AG04450 (cell line): ENCODE measurements at places on chromosomes 1 and 21.

DNA sequence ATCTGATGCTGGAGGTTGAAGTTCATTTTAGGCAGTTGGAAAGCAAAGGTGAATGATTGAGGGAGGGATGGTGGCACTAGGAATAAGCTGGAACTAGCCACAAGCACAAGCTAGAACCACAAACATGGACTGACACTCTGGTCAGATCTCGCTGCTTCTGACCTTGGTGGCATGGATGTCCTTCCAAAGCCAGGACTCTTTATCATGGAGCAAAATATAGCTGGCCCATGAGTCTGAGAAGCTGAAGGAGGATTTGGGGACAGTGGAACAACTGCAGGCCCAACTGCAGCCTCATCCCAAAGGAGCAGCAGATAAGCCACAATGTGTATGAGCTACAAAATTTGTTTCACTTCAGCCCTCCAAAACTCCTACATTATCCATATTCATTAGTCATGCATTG, 35.5 kb downstream of the SRSF11 start:
- no peak for DNase-seq

DNA sequence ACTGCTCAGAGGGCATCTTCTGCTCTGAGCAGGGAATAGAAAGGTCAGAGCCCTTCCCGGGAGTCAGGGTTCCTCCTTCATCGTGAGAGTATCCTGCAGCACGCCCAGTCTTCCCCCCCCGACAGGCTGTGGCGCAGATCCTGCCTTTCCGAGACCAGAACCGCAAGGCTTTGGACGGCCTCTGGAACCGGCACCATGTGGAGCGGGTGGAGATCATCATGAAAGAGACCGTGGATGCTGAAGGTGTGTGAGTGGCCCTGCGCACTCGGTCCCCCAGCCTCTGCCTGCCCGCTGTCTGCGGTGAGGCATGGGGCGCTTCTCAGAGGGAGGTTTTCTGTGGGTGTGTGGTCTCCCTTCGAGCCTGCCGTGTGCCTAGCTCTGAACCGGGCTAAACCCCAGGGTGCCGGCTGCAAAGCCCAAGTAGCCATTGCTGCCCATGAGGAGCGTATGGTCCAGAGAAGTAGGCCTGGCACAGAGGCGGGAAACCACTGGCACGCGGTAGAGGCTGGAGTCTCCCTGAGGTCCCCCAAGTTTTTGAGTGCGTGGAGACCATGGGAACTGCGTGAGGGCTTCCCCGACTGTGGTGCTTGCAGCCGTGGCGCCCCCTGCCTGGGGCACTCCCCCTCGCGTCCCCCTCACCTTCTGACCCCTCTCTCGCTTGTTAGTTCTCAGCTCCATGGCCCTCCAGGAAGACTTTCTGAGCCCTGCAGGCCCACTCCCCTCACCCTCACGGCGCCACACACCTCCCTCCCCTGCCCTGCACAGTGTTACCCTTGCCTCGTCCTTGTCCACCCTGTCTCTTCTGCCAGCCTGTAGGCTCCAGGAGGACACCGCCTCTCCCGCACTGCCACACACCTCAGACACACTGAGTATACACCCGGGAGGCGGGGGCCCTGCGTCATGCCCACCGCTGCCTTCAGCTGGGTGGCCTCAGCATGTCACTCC, 12.5 kb downstream of the H6PD start:
- no peak for DNase-seq

DNA sequence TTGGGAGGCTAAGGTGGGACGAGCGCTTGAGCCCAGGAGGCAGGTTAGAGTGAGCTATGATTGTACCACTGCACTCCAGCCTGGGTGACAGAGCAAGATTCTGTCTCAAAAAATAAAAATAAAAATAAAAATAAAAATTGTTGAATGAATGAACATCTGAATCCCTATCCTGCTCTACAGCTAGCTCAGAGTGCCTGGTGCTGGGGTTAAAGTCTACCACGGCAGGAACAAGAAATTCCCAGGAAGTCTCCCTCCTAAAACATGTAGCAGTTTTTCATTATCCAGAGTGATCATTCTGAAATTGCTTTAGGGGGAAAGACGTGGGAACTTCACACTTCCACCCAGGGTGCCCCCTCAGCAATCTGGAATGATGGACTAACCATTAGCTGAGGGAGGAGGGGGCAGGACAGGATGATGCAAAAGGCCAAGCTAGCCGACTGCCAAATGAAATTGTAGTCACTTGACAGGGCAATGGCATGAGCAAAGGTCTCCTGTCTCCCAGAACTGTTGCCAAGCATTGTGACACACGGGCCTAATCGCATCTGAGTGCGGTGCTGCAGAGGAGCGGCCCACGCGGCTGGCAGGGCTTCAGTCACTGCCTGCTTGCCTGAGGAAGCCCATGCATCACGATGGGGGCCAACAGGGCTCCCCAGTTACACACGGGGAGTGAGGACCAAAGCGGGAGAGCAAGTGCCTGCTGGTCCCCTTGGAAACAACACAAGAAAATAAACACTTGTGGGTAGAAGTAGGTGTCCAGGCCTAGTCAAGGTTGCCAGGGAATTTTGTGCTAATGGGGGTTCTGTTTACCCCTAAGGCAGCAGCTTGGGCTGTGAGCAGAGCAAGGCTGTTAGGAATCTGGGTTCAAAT, 85.7 kb downstream of the NENF start:
- DNase-seq, result no peak

DNA sequence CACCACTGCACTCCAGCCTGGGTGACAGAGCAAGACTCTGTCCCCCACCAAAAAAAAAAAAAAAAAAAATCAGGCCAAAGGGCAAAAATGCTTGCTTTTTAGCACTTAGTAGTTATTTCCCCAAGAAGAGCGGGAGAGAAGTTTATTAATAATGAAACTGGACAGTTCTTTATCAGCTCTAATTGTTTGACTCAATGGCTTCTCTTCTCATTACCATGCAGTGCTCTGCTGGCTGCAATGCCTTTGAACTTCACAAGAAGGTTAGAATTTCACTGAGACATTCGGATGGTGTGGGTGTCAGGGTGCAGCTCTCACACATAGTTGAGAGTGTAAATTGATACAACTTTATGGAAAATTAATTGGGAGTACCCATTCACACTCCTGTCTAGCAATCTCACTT, 63.7 kb downstream of the EDARADD start:
- DNase-seq, result no peak

GRCh38 chr1:35574125-35574654, 1.1 kb downstream of the TFAP2E start:
- DNase-seq, result no peak

GRCh38 chr21:22297575-22297974, 1299.4 kb downstream of the NCAM2 start:
- DNase-seq, result no peak

DNA sequence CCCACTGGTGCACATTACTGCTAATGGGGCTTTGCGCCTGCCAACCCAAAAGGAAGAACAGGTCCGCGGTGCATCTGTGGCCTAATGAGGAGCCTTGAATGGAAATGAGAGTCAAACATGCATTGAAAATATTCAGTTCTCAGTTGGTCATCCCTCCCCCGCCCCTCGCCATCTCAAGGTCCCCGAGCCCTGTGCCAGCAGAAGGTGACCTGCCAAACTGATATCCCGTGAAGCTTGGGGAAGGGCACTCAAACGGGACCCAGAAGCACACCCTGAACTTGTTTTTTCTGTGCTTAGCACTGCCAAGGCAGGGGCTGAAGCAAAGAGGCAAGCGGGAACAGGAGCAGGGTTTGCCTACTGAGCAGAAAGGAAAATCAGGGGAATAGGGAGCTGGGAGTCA, 67.9 kb upstream of the ZNF648 start:
- DNase-seq, result no peak
